GM13977 (cell line): ENCODE measurements at places on chromosomes 2 and 18.

DNA sequence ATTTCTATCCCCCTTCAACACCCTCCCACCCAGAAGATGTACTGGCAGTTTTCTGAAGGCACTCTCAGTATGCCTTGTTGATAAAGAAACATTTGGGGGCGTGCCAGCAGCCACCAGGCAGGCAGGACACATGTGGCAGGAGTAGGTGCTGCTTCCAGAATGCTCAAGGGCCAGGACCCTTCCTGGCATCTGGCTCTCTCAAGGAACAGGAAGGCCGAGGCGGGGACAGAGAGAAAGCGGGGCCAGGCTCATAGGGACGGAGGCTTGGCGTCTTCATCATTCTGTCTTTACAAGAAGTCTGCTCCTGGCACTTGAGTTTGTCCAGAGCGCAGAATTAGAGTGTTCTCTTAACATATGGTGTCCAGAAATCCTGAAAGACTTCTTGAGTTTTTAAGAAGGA lies 121.6 kb downstream of the FAM210A start:
- DNase-seq: no peak

DNA sequence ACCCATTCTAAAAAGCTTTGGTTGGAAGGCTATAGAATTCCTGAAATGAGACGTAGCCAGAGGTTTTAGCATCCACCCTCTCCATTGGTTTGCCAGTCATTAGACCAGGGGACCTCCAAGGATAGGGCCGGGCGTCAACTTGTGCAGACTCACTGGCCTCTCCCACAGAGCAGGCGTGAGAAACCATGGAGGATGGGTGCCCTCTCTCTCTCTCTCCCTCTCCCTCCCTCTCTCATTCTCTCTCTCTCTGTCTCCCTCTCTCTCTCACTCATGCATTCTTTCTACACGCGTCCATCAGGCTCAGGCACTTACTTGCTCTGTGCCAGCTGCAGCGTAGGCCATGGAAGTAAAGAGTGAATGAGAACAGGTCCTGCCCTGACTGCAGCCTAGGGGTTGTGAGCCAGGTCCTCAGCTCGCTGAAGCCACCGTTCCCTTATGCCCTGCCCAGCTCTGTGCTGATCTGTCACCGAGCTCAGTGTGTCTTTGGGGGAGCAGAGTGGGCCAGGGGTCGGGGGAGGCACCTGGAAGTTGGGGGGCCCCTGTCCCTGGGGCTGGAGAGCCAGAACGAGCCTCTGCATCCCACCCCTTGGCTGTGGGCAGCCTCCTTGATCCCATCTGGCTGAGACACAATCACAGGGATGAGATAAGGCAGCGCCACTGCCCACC lies 304.4 kb upstream of the HS6ST1 start:
- no peak for DNase-seq

GRCh38 chr2:68853035-68853434 lies 18.2 kb downstream of the BMP10 start:
- no peak for DNase-seq

GRCh38 chr2:191999101-191999841 lies 152.4 kb upstream of the CAVIN2 start:
- DNase-seq: no peak

DNA sequence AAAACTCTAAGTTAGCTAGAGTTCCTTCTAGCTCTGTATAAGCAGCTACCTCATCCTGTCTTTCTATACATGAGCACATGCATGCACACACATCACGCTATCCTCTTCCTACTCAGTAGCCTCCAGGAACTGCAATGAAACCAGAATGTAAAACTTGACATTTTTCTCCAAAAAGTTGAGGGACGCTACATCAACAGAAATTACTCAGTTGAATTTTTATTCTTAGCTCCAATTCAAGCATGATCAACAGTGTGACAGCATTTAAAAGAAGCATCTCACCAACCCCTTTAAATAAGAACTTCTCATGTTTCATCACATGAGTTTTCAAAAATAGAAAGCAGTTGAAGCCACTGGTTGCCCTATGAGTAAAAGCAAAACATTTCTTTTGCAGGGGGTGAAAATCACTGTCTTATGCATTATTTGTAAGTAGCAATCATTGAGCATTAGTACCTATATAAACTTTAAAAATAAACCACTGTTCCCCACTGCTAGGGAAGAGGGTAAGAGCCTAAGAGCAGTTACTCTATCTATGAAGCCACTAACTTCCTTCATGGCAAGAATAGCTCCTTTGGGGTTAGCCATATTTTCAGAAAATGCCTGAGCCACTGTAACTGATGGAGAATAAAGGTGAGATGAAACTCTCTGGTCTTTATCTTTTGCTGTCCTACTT lies 77.9 kb upstream of the ARL5A start:
- DNase-seq: peak; percentile 31
